Right forelimb (tissue), 1 donor: ENCODE measurements at places on chromosomes 2 and 18.

GRCh38 chr2:204315236-204315662, 230.0 kb upstream of the PARD3B start:
- DNase-seq: no peak

DNA sequence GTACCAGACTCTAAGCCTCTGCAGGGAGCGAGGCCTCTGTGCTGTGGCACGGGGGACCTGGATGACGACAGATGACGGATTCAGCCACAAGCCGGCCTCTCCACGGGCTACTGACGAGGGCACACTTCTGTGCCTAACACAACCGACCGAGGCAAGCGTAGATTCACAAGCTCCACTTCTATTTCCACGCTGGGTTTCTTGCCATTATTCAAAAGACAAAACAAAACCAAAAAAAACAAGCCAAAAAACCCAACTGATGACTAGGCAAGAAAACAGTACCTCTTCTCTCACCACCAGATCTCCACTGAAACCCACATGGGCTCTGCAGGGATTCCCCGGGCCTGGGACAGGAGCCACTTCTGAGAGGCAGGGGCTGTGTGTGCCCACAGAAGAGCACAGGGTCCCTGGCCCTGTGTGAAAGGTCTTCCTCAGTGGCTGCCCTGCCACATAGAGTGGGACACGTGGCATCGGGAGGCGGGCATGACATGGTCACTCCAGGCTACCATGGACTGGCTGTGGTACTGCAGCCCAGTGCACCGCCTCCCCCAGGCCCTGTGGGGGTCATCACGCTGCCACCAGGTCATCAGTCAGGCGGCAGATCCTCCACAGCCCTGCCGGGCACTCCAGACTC, 254.7 kb downstream of the HDAC4 start:
- DNase-seq: no peak

- DNase-seq: no peak
These were observed 284.0 kb upstream of the CCDC68 start for GRCh38 chr18:55243255-55243654.

- DNase-seq: no peak
These were observed 53.4 kb downstream of the THADA start for GRCh38 chr2:43542285-43542933.

DNA sequence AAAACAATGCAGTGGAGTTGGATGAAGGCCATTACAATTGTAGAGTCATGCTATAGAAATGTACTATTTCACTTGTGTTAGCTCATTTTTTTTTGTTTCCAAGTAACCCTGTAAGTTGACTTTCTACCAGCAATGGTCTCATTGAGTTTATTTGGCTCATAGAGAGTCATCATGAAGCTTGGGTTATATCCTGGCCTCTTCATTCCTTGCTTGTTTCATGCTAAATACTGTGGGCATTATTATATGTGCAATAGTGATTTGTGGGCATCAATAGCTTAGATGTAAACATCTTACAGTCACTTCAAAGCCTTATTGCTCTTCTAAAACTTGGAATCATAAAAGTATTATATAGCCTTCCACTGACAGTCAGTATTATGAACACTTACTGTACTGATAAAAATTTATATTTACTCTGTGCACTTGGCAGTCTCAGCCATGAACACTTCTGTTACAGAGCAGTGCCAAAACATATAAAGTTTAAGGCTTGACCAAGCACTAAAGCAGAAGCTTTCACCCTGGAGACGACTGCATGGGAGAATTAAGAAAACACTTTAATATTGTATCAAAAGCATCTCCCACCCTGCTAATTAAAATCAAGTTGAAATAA, 751.2 kb downstream of the SATB2 start:
- no peak for DNase-seq

DNA sequence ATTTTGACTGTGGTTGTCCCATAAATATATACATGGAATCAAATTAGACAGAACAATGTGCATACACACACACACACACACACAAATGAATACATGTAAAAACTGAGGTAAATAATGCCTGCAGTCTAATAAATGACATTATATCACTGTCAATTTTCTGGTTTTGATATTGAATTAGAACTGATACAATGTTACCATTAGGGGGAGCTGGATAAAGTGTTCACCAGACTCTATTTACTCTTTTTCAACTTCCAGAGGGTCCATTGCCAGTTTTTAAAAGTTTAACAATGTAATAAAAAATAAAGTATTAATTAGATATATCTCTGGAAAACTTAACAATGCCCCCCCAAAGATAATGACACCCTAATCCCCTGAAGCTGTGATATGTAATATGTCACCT, 1666.8 kb upstream of the TMEFF2 start:
- no peak for DNase-seq

DNA sequence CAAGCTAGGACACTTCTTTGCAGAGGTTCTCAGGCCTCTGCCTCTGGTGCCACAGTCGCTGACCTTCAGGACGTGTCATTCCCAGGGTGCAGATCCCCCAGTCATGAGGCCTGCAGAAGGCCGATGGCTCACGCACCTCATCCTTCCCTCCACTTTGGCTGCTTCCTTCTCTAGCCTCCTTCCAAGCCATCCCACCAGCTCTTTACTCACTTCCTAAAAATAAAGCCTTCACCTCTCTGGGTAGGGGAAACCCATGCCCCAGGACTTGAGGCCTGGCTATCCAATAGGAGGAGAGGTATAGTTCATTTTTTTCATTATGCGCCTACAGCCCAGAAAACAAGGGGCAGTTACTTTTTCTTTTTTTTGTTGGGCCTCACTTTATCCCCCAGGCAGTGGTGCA, 91.4 kb downstream of the B3GNT2 start:
- DNase-seq: no peak

DNA sequence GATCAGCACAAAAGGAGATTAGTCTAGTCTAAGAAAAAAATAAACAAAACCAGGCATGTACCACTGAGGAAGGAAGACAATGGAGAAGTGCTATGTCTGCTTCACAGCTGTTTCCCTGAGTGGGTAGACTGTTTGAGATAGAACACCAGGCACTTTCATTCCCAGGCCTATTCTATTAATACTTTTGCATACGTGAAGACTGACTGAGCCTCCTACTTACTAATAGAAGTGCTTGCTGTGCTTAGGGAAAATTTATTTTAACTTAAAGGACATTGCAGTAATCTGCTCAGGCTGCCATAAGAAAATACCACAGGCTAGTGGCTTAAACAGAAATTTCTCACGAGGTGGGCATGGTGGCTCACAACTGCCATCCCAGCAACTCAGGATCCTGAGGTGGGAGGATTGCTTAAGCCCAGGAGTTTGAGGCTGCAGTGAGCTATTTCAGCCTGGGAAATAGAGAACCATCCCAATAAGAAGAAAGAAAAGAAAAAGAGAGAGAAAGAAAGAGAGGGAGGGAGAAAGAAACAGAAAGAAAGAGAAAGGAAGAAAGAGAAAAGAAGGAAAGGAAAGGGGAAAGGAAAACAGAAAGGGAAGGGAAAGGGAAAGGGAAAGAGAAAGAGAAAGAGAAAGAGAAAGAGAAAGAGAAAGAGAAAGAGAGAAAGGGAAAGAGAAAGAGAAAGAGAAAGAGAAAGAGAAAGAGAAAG, 33.0 kb downstream of the CMPK2 start:
- DNase-seq: no peak
